WTC11 (cell line): ENCODE measurements at places on chromosomes 7 and 10. TPM values are rescaled to one million over a fixed set of nuclear protein-coding genes. Genes with fewer than 3 reads are reported as not detected.

DNA sequence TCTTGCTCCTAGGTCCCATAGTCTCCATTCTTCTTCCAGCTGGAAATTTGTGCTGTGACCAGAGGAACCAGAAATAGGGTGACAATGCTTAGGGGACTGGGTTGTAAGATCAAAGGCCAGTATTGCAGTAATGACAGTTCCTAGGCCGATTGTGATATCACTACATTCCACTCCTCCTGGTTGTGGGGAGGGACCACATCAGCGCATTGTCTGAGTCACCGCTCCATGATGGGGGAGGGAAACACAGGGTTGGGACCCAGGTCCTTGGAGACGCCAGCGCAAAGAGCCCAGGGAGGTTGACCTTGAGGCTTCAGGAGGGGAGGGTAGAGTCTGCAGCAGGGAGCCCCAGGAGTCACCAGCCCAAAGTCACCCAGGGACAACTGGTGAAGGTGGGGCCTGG is 20.8 kb upstream of the GGCT start:
- H3K4me1 ChIP-seq: peaks cover 10% of the 10 kb centered on the region
- no peak overlapping the region for H3K4me3 ChIP-seq
- H3K36me3 ChIP-seq: no peaks in the 10 kb centered on the region
- DNase-seq: no peak
- H3K27ac ChIP-seq: no peak overlapping the region

GRCh38 chr10:109931163-109931562 is 7.9 kb upstream of the XPNPEP1 start:
- peaks cover 66% of the 10 kb centered on the region for H3K4me1 ChIP-seq
- H3K36me3 ChIP-seq: peaks cover 6% of the 10 kb centered on the region; the same call in 1 of the 2 replicates
- H3K4me3 ChIP-seq: no peak overlapping the region
- no peak overlapping the region; the same call in 1 of the 2 replicates for H3K27ac ChIP-seq

DNA sequence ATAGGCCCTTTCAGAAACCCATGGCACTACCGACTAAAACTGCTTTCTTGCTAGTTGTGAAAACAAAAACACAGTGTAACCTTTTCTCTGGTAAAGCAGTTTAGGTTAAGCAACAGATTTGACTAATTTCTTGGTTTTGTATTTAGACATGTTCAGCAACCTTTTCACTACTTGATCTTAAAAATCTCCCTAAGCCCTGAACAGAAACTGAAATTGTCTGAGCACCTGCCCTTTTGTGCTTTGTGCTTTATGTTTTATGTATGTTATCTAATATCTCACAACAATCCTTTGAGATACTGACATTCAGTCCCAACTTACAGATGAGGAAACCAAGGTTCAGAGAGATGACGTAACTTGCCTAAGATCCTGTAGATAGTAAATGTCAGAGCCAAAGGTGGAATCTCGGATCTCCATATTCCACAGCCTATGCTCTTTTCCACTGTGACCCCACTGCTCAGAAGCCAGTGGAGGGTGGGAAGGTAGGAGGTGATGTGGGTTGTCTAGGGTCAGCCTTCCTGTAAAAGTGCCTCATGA is 146.6 kb downstream of the LCOR start:
- H3K27ac ChIP-seq: no peak overlapping the region
- no peaks in the 10 kb centered on the region for H3K27me3 ChIP-seq
- peaks cover 2% of the 10 kb centered on the region; the same call in 1 of the 2 replicates for H3K4me1 ChIP-seq
- no peak overlapping the region for H3K4me3 ChIP-seq
- peaks cover 20% of the 10 kb centered on the region for H3K36me3 ChIP-seq
- no peak for DNase-seq

DNA sequence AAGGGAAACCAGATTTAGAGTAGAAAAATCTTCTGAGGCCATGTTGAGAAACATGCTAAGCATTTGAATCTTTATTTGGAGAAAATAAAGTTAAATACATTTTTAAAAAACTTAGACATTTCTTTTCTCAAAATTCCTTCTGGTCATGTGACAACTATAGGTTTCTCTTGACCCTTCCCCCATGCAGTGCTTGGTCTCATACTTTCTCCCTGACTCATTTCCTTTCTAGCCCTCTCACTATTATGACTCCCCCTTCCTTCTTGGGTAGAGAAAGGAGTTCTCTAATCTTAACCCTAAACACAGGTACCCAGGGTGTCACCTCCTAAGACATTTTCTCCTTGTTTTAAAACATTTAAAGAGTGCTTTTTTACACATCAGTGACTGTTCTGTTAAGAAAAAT is 179.5 kb upstream of the TMEM106B start:
- DNase-seq: no peak
- no peak overlapping the region for H3K4me3 ChIP-seq
- H3K27ac ChIP-seq: peak overlapping the region; percentile 63
- H3K4me1 ChIP-seq: peaks cover 26% of the 10 kb centered on the region

- no peak overlapping the region for H3K27ac ChIP-seq
- no peak for DNase-seq
- H3K4me3 ChIP-seq: no peak overlapping the region
- H3K36me3 ChIP-seq: no peaks in the 10 kb centered on the region
- no peaks in the 10 kb centered on the region for H3K4me1 ChIP-seq
- H3K27me3 ChIP-seq: no peaks in the 10 kb centered on the region
Observed at GRCh38 chr7:69871213-69871885, 273.1 kb downstream of the AUTS2 start.

DNA sequence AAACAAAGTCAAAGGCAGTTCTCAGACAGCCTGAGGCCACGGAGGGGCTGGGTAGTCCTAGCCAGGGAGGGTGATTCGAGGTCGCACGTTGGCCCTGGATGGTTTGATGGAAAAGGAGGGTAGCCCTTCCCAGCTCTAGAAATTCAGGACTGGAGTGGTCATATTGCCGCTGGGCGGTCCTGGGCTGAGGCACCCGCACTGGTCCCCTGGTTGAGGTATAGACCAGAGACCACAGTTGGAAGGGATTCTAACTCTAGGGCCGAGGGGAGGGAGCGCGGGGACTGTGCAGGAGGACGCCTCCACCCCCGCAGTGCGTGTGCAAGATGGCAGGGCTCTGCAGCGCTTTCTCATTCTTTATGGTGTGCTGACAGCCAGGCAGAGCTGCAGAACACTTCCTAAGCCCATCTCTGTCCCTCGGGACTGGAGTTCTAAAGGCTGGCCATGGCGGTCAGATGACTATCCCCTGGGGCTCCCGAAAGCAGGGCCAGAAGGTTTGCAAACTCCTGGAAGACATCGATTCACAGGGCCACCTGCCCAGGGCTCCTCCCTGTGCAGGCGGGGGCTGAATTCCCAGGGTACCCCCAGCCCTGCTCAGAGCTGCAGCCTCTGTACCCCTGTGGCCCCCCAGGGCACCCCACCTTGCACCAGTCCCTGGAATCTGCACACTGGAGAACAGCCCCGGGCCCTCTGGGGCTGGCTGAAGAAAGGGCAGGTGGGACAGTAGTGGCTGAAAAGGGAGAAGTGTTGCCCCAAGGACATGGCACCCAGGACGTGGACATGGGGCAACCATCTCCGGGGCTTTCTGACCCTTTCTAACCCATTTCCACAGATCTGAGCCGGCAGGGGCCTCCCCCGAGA is 51.0 kb upstream of the ELN start:
- no peaks in the 10 kb centered on the region for H3K4me1 ChIP-seq
- H3K36me3 ChIP-seq: no peaks in the 10 kb centered on the region
- DNase-seq: no peak
- H3K27ac ChIP-seq: no peak overlapping the region

DNA sequence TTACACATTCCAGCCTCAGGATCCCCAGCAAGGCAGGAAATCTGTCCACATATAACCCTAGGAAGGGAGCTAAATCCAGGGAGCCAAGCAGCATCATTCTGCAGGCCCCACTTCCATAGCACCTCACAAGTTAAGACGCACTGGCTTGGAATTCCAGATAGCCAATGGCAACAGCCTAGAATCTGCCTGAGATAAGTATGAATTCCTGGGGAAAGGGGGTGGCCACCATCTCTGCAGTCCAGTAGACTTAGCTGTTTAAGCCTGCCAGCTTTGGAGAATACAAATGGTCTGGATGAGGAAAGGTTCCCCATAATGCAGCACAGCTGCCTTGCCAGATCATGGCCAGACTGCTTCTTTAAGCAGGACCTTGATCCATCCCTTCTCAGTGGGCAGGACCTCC is 179.4 kb upstream of the PRSS1 start:
- peaks cover 6% of the 10 kb centered on the region; the same call in 1 of the 2 replicates for H3K36me3 ChIP-seq
- no peaks in the 10 kb centered on the region for H3K4me1 ChIP-seq
- no peak for DNase-seq
- no peak overlapping the region for H3K27ac ChIP-seq
- no peak overlapping the region for H3K4me3 ChIP-seq
- peaks cover 3% of the 10 kb centered on the region; the same call in 1 of the 2 replicates for H3K27me3 ChIP-seq

- H3K36me3 ChIP-seq: no peaks in the 10 kb centered on the region
- no peak for DNase-seq
- H3K4me3 ChIP-seq: no peak overlapping the region
Observed at GRCh38 chr7:26515314-26515842, 223.7 kb downstream of the SNX10 start.

DNA sequence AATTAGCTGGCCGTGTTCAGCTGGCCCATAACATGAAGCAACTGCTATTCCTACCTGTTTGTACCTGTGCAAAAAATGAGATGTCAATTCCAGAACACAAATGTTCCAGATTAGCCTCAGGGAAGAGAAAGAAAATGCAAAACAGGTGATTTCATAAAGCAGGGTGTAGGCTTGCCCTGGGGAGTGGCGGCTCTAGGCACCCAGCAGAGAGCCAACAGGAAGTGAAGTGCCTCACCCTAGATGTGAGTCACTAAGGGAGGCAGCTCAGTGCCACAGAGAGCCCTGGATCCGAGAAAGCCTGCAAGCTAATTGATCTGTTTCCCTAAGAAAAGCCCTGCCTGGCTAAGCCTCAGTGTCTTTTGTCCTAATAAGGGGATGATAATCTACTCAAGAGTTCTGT is 240.0 kb downstream of the ARHGAP21 start:
- peaks cover 15% of the 10 kb centered on the region for H3K36me3 ChIP-seq
- H3K27ac ChIP-seq: peak overlapping the region; percentile 5; the same call in 1 of the 2 replicates
- peaks cover 18% of the 10 kb centered on the region for H3K4me1 ChIP-seq
- DNase-seq: no peak
- H3K27me3 ChIP-seq: no peaks in the 10 kb centered on the region

GRCh38 chr7:131400681-131401176 is 73.1 kb downstream of the MKLN1 start:
- H3K27ac ChIP-seq: no peak overlapping the region; the same call in 1 of the 2 replicates
- no peak overlapping the region for H3K4me3 ChIP-seq
- peaks cover 49% of the 10 kb centered on the region for H3K36me3 ChIP-seq
- peaks cover 10% of the 10 kb centered on the region for H3K4me1 ChIP-seq
- no peaks in the 10 kb centered on the region for H3K27me3 ChIP-seq

GRCh38 chr7:20642166-20642565 is 26.7 kb downstream of the ABCB5 start:
- peaks cover 4% of the 10 kb centered on the region for H3K4me1 ChIP-seq
- DNase-seq: no peak
- no peaks in the 10 kb centered on the region for H3K36me3 ChIP-seq
- H3K4me3 ChIP-seq: no peak overlapping the region

- H3K4me3 ChIP-seq: no peak overlapping the region
- H3K36me3 ChIP-seq: no peaks in the 10 kb centered on the region
- no peak for DNase-seq
- peaks cover 2% of the 10 kb centered on the region; the same call in 1 of the 2 replicates for H3K27me3 ChIP-seq
- peaks cover 1% of the 10 kb centered on the region for H3K4me1 ChIP-seq
Observed at GRCh38 chr7:97226541-97226940, 109.0 kb downstream of the SDHAF3 start.

- peaks cover 27% of the 10 kb centered on the region for H3K4me1 ChIP-seq
- peak overlapping the region; percentile 65; the same call in 1 of the 2 replicates for H3K27ac ChIP-seq
- no peak for DNase-seq
- no peaks in the 10 kb centered on the region for H3K27me3 ChIP-seq
- H3K4me3 ChIP-seq: no peak overlapping the region
Observed at GRCh38 chr10:71333129-71333887, 14.2 kb downstream of the SLC29A3 start.

DNA sequence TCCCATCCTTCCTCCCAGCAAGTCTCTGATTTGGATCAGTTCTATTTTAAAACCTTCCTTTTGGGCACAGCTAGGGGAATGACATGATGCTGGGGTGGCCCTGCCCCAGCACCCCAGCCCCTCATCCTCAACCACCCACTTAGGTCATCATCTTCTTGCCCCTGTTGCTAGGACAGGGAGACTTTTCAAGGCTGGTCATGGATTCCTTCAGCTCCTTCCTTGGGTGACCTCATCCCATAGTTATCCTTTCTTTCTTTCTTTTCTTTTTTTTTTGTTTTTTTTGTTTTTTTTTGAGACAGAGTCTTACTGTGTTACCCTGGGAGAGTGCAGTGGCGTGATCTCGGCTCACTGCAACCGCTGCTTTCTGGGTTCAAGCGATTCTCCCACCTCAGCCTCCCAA is 127.2 kb downstream of the WDFY4 start:
- no peak overlapping the region for H3K27ac ChIP-seq
- peaks cover 10% of the 10 kb centered on the region for H3K4me1 ChIP-seq
- no peaks in the 10 kb centered on the region for H3K36me3 ChIP-seq
- peaks cover 60% of the 10 kb centered on the region for H3K27me3 ChIP-seq

DNA sequence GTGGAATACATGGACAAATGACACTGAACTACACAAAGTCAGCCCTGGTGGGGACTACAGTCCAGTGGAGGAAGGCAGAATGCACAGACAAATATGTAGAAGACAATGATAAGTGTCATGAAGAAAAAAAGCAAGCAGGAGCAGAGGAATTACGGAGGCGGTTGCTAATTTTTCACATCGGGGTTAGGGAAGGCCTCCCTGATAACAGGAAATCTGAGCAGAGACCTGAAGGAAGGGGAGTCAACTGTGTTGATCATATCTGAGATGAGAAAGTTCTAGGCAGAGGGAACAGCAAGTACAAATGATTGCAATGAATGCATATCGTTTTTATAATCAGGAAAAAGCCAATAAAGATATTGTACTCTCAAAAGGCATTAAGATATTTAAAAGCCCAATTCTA is 14.0 kb downstream of the KIAA1549 start:
- DNase-seq: no peak
- H3K4me1 ChIP-seq: peaks cover 39% of the 10 kb centered on the region
- H3K27me3 ChIP-seq: no peaks in the 10 kb centered on the region
- peak overlapping the region; percentile 7; the same call in 1 of the 2 replicates for H3K27ac ChIP-seq

DNA sequence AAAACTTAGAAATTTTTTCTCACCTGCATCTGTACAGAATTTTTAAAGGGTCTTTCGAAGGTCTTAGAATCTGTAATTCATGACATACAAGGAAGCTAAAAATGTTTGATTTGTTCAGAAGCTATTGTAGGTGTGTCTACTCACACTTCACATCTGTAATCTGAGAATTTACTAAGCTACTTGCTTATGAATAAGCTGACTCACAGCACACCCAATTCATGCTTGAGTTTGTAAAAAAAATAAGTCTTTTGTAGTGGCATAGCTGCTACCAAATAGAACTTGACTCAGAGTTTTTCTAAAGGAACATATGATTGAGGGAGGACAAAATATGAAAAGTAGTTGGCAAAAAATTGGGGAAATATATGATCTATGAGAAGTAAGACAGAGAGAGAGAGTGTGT is 12.7 kb upstream of the AGR2 start:
- H3K27ac ChIP-seq: peak overlapping the region; percentile 48; the same call in 1 of the 2 replicates
- H3K4me3 ChIP-seq: no peak overlapping the region
- H3K4me1 ChIP-seq: no peaks in the 10 kb centered on the region
- H3K27me3 ChIP-seq: no peaks in the 10 kb centered on the region
- DNase-seq: no peak

The SPDYE5 gene
- not detected in 3 replicates for total RNA-seq

The CYP2C9 gene
- total RNA-seq: 0.32 to 0.64 TPM (median 0.50 TPM) in 3 replicates

The LIPF gene
- total RNA-seq: not detected in 3 replicates

The GIMAP2 gene
- total RNA-seq: 0.15 to 0.37 TPM (median 0.18 TPM) in 3 replicates

The FAM3C gene
- total RNA-seq: 51.2 to 65.7 TPM (median 54.4 TPM) in 3 replicates
